ENCODE measurements at places on chromosomes 3 and 15.
A peak's percentile ranks its signal among the peaks of the same experiment; 100 is the strongest.

- no peak for DNase-seq
Observed at GRCh38 chr15:77470235-77470634, 49.5 kb downstream of the HMG20A start.

DNA sequence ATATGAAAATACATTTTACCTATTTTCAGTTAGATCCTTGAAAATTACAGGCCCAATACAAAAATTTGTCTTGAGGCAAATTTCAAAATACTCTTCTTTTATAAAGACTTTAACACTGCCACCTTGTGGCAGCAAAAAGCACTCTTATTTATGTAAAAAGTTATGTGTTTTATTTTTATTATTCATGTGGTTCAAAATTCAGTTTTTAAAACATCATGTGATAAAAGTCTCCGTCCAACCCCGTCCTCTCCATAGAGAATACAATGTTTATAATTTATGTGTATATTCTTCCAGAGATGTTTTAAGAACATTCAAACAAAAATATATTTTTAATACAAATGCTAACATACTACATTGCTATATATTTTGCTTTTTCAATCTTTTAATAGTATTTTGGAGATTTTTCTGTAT lies 36.9 kb upstream of the TRIM59 start:
- peak; percentile 44 for DNase-seq

DNA sequence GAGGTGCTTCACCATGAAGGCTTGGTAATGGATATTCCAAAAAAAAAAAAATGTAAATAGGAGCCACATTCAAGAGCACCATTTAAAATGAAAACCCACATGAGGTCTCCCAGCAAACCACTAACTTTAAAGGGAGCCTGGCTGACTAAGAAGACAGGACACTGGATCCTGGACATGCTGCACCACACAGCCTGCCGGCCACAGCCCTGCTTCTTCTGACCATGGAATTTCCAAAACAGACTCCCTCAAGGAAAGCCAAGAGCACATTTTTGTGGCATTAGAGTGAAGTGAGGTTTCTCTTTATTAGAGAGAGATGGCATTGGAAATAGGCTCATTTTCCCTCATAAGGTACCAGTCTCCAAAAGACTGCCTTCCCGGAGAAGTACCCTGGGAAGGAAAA lies 113.9 kb downstream of the RORA start:
- DNase-seq, result no peak

DNA sequence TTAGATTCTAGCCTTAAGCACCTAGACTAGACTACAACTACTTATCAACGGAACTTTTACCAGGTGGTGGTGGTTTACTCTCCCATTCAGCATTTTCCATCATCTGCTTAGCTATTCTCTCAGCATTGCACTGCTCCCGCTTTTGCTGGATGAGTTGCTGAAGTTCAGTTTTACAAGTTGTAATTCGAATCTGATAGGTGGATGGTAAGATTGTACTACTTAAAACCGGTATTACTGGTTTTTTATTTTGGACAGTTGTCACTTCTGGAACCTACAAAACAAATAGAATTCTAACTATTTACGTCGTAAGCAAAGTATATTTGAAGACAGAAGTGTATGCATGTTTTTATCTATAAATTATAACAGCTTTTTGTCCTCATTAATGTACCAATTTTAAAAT lies 41.1 kb downstream of the PIK3R4 start:
- DNase-seq, result no peak

DNA sequence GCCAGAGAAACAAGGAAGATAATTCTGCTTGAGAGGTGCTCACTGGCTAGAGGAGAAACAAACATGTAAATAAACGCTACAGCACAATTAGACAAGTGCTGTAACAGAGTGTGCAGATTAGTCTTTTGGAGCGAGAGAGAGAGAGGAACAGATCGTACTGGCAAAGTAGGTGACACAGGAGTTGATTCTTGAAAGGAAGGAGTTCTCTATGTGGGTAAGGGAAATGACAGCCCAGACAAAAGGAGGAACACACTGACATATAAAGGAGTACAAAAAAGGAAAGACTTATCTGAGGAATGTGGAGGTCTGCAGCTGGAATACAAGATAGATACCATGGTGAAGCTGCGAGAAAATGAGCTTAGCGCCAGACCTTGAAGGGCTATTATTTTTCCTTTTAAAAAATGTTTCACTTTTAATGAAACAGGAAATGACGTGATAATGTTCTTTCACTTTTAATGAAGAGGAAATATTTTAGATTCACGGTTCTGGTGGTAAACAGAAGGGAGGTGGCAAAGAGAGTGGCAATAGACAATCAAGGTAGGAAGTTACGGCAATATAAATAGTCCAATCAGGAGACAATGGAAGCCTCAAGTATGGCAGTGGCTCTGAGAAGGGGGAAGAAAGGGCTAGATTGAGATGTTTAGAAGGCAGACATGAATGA lies 202.9 kb downstream of the VPS13C start:
- no peak for DNase-seq

Measured in GM23338 (cell line).